GM18507 (cell line): ENCODE measurements at places on chromosomes 16 and 17.

GRCh38 chr16:88393034-88393433 is 10.3 kb downstream of the ZNF469 start:
- no peak for DNase-seq

DNA sequence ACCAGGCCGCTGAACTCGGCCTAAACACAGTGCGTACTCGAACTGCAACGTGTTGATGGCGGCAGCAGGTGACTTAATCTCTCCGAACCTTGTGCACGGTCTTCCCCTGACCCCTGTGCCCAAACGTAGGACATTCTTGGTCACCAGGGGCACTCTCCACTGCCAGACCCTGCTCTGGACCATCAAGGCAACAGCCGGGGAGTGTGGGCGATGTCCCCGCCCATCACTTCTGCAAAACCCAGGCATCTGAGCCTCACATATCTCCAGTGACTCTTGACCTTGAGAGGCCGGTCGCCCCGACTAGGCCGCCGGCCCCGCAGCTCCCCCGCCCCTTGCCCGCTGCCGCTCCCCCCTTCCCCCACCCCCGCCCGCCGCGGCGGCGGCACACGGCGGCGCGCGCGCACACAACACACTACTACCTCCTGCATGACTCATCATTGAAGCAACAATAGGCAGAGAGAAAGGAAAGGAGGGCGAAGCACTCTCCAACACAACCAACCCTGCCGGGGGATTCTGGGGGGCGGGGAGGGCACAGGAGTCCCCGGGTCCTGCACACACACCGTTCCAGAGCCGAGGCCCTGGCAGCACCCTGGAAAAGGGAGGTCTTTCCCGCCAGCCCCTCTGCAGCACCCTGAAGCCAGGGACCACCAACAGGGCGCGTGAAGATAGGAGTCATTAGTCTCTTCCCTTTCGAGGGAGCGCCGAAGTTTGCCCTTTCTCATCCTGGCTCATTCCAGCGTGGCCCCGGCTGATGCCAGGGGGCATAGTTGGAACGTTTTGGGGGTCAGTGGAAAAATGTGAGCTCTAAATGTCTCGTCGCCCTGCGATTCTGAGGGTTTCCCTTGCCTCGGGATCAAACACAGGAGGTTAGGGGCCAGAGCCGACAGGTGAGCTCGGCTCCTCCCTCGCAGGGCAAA is 1.9 kb downstream of the MNT start:
- DNase-seq, result no peak

GRCh38 chr16:68732741-68733399 is 4.2 kb upstream of the CDH1 start:
- no peak for DNase-seq

DNA sequence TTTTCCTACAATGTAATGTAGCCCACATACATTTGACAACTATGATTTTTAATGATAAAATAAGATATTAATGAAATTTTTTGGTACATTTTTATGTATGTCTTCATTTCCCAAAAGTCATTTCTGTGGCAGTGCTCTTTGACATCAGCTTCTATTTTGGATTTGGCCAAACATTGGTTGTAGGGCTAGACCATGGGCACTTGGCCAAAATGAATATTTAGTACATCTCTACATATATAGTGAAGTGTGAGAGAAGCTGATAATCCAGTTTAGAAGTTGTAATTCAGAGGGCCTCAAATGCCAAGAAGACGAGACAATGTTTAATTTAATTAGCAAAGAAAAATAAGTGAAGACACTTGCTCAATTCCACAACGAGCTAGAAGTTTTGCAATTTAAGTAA is 724.9 kb upstream of the SOX9 start:
- DNase-seq, result no peak

DNA sequence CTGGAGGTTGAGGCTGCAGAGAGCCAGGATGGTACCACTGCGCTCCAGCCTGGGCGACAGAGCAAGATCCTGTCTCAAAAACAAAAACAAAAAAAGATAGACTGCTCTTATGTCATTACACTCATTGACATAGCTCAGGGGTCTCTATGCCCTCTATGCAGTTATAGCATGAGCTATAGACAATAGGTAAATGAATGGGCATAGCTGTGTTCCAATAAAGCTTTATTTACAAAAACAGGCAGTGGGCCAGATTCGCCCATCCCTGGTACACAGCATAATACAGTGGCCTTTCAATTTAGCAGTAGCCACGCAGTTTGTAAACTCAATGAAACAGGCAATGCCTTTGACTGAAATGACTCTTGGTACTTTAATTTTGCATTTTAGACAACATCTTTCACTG is 51.5 kb downstream of the XYLT1 start:
- no peak for DNase-seq

DNA sequence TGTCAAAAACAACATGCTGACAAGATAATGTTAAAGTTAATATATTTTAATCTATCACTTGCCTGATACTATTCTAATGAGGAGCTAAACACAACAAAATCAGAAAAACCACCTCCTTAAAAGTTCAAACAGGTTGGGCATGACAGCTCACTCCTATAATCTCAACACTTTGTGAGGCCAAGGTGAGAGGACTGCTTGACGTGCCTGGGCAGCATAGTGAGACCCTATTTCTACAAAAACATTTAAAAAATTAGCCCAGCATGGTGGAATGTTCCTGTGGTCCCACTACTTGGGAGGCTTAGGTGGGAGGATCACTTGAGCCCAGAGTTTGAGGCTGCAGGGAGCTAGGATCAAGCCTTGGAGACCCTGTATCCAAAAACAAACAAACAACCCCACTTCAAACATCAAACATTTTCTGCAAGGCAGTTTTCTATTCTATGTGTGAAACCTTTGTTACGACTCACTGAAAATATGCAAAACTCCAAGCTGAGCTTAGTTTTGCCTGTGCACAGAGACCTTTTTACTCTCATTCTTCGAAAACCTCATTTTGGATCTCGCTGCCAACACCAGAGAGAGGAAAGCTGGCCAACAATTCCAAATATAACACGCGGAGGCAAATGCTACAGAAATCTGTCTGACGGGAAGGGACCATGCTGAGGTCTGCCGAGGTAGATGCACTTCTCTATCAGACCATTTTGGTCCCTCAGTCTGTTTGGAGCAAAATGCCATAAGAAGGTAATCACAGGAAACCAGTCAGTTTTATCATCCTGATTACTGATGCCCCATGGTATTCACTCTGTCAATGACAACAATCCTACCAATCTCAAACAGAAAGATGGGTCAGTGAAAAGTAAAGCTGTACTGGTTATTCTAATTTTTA is 6.2 kb downstream of the PHF12 start:
- no peak for DNase-seq
